ENCODE measurements at places on chromosomes 3 and 15. TPM values are rescaled to one million over a fixed set of nuclear protein-coding genes. Genes with fewer than 3 reads are reported as not detected.

- H3K36me3 ChIP-seq: peaks cover 9% of the 10 kb centered on the region
- no peak for DNase-seq
- peaks cover 46% of the 10 kb centered on the region for H3K4me1 ChIP-seq
- H3K27ac ChIP-seq: no peak overlapping the region
- peaks cover 9% of the 10 kb centered on the region for H3K27me3 ChIP-seq
Measured at GRCh38 chr15:84985158-84985557, 3.5 kb downstream of the PDE8A start.

DNA sequence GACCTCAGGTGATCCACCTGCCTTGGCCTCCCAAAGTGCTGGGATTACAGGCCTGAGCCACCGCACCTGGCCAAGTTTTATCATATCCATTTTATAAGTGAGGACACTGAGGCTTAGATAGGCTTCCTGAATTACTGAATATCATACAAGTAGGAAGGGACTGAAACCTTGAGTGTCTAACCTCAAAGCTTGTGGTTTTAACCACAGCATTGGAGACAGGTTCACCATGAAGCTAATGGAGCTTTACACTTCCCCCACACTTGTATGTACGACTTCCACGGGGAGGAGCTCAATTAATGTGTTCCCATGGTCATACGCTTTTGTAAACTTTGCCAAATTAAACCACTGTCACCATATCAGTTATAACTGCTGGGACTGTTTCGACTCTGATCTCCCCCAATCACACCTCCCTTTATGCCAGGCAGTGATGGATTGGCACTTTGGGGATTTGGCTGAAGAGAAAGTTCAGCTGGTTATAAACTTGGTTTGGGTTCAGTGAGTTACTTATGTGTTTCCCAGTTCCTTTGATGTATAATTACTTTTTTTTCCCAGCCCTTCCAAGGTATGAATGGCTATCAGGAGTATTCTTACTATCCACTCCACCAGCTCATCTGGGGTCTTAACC, 38.4 kb upstream of the MEIS2 start:
- no peak for DNase-seq
- H3K36me3 ChIP-seq: no peaks in the 10 kb centered on the region

DAPK2 gene
- 4.3 TPM for total RNA-seq

ADPRH gene
- 4.2 TPM for total RNA-seq

Measured in activated CD4-positive, alpha-beta T cell treated with anti-CD3 and anti-CD28 coated beads, Interleukin-2, amount 10 ng/mL, durations not matched to agents 24 days and 14 days (primary cell).